ENCODE measurements at places on chromosomes 4 and X.

- DNase-seq, result no peak
Observed at GRCh38 chr4:25799522-25799921, 63.3 kb downstream of the SEL1L3 start.

GRCh38 chrX:40462795-40463194 lies 118.0 kb upstream of the ATP6AP2 start:
- no peak for DNase-seq

GRCh38 chr4:16155528-16156169 lies 70.6 kb downstream of the TAPT1 start:
- DNase-seq, result no peak

DNA sequence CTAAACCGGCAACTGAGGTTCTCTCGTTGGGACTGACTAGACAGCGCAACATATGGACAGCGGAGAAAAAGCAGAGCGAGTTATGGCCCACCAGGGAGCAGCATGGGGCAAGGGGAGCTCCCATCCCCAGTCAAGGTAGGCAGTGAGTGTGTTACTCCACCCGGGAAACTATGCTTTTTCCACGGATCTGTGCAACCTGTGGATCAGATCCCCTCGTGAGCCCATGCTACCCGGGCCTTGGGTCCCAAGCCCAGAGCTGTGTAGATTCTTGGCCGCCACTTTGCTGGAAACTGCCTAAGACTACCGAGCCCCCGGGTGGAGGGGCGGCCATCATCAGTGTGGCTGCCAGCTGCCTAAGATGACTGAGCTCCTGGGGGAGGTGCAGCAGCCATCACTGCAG lies 140.9 kb downstream of the PAPSS1 start:
- DNase-seq, result no peak

DNA sequence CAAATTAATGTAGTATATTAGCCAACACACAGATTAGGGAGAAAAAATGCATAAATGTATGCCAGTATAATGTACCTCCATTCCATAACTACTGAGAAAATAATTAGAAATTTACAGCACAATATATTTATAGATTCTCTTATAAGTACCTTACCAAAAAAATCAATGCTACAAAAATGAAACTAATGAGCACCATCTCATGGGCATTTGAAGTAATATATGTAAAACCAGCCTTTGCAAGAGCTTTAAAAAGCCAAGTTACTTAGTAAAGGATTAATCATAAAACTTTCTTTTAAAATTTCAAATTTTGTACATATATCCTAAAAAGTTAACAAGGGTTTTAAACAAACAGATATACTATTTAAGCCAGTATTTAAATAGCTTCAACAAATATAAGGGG lies 43.2 kb downstream of the LRBA start:
- no peak for DNase-seq

DNA sequence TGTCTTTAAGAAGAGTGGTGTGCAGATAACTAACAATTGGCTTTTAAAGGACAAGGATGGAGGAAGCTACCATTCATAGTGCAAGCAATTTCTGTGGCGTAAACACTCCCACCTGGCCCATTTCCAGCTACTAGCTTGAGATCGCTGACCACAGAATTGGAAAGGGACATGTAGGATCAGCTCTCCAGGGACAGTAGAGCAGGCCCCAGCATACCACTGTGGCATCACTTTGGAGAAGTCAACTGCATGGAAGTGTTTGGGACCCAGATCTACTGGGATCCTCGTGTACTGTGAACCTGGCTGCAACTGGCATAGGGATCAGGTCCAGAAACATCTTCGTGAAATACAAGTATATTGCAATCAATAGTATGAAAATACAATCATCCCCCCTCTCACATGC lies 515.0 kb downstream of the INPP4B start:
- DNase-seq, result no peak

DNA sequence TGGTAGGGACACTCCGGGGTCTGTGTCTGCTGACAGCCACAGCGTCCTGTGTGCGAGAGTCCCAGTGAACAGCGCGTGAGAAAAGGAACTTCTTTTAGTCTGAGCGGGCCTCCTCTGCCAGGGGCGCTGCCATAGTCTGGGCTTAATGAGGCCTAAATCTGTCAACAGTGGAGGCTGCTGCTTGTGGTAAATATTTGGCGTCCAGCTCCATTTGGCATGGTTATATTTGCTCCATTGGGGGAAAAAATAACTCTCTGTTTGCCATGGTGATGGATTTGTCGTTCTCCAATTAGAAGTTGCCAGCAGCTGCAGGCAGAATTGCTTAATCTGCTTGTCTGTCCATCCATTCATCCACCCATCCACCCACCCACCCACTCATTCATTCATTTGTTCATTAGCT lies 71.4 kb upstream of the PSAPL1 start:
- DNase-seq, result no peak

- no peak for DNase-seq
Observed at GRCh38 chrX:39067866-39068265, 266.6 kb downstream of the MID1IP1 start.

GRCh38 chr4:168587411-168588125 lies 90.7 kb downstream of the PALLD start:
- no peak for DNase-seq

DNA sequence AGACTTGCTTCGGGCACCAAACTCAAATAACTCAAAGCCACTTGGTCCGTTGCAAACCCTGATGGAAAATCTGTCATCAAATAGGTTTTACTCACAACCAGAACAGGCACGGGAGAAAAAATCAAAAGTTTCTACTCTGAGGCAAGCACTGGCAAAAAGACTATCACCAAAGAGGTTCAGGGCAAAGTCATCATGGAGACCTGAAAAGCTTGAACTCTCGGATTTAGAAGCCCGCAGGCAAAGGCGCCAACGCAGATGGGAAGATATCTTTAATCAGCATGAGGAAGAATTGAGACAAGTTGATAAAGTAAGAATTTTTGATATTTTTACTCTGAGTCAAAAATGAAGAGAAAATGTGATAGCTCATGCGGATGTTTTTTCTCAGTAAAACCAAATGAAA lies 87.2 kb downstream of the NRK start:
- DNase-seq, result no peak

GRCh38 chr4:40299811-40300292 lies 35.3 kb upstream of the CHRNA9 start:
- no peak for DNase-seq

GRCh38 chrX:22389556-22390179 lies 117.0 kb downstream of the CBLL2 start:
- no peak for DNase-seq

GRCh38 chr4:99586322-99586721 lies 11.7 kb downstream of the MTTP start:
- DNase-seq, result no peak

- DNase-seq, result no peak
Observed at GRCh38 chrX:74492720-74493201, 71.5 kb downstream of the SLC16A2 start.

DNA sequence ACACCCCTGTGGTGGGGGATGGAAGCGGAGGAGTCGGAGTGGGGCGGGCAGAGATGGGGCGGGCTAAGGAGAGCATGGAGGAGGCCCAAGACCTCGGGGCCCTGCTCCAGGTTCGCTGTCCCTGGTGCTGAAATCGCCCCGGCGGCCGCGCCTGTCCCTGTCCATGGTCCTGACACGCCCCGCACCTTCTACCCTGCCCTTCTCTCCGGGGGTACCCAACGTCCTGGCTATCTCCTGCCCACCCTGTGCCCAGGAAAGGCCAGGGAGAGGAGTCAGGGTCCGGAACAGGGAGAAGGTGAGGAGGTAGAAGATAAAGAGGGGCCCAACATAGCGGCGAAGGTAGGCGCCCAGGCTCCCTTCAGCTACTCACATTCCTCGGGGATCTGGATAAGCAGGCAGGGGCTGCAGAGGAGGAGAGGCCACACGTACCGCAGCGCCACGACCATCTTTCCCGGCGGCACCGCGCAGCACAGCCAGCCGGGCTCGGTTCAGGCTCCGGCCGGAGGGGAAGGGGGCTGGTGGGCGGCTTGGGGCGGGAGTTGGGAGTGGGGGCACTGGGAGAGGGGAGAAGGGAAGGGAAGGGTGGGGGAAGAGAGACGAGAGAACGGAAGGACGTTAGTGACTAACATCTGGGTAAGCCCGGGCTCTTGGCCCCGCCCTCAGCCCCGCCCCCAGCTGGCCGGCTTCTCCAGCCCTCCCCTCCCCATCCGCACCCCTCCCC lies 10.4 kb downstream of the L1CAM start:
- DNase-seq, result no peak

GRCh38 chrX:2395261-2395992 lies 105.3 kb downstream of the DHRSX start:
- DNase-seq, result no peak

- no peak for DNase-seq
Observed at GRCh38 chrX:93875621-93876282, 201.7 kb downstream of the FAM133A start.

GRCh38 chrX:119853444-119853843 lies 681 bp upstream of the UPF3B start:
- no peak for DNase-seq

DNA sequence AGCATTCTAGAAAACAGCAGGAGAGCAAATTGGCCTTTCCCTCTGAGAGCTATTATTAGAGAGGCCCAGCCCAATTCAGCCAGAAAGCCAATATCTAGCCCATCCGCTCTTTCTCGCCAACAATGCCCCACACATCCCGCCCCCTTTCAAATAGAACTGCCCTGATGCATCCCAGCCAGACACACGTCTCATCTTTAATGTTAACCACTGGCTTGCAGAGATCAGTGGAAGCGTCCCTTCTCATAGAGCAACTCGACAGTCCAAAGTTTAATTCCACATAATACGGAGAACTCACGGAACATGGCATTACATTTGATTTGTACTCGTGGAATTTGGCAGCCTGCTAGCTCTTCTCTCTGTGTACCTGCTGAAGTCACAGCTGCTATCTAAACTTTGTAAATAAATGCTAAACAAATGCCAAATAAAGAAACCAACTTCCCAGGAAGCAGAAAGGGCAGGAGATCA lies 304.4 kb downstream of the DHX15 start:
- no peak for DNase-seq

- DNase-seq, result no peak
Observed at GRCh38 chr4:48127231-48127630, 6.8 kb downstream of the TXK start.

DNA sequence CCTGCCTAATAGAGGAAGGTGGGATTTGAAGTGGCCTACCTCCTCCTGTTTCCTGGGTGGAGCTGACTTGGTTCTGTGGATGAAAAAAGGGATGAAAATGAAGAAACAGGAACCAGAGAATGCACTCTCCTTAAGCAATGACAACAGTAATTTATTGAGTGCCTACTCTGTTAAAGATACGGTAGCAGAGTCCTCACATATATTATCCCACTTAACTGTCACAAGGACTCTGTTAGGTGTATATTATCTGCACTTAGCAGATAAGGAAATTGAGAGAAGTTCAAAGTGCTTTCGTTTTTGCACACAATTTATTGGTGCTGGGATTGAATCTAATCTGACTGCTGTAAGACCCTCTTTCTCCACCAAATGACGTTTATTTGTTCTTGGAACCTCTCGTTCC lies 301.2 kb downstream of the PACRGL start:
- DNase-seq, result no peak

DNA sequence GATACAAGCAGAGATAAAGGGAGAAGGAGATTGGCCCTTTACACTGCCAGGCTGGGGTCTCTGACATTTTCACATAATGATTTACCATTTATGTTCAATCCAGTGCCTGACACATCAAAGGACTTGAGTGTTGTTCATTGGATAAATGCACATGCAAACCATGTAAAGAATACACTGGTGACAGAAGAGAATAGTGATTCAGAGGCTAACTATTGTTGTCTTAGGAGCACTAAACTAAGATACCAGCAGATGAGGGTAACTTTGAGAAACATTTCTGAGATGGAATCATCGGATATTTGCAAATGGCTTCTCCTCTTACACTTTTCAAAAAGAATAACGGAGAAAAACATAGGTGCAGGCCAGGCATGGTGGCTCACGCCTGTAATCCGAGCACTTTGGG lies 67.3 kb upstream of the HHIP start:
- no peak for DNase-seq

- no peak for DNase-seq
Observed at GRCh38 chrX:107603429-107604159, 24.7 kb upstream of the PRPS1 start.

DNA sequence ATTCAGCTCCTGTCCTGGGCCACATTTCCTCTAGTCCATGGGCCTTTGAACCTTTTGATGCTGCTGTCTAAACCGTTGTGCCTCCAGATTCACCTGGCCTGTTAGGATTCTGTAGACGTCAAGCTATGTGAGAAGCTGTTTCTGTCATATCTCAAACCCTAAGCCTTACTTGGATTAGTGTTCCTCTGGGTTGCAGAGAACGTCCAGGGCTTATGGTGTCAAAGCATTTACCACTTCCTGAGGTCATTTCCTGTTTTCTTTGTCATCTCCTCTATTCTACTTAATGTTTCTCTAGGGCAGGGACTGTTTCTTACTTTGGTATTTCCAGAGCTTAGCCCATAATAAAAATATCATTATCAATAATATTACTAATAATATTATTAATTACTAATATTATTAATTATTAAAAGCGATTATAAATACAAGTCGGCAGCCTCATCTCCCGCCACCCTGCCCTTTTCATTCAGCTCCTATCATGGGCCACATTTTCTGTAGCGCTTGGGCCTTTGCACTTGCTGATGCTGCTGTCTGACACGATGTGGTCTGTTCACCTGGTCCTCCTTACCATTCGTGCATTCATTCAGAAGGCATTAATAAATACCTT lies 19.1 kb downstream of the PRIMPOL start:
- no peak for DNase-seq

- DNase-seq, result no peak
Observed at GRCh38 chr4:4721636-4722035, 137.8 kb upstream of the MSX1 start.

- no peak for DNase-seq
Observed at GRCh38 chr4:101158134-101158482, 189.2 kb downstream of the PPP3CA start.

DNA sequence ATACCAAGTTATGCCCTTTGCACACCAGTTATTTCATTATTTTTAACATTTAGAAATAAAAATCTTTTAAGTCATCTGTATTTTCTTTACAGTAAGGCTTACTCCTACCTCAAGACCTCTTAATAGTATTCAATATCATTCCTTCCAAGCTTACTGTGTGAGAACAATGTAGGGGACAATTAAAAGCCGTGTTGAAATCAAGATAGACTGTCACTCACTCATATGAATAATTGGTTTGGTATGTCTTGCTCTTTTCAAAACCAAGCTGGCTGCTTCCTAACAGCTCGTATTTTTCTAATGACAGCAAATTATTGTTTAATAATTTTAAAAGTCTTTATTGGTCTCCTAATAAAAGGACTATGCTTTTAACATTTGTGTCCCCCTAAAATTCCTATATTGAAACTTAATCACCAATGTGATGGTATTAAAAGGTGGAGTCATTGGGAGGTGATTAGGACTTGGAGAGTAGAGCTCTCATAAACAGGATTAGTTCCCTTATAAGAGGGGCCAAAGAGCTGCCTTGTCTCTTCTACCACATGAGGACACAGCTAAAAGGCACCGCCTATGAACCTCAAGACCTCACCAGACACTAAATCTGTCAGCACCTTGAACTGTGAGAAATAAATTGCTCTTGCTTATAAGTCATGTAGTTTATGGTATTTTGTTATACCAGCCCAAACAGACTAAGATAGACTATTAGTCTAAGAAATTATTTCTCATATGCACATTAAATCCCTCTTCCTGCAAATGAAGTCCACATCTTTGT lies 4.1 kb downstream of the ABCB7 start:
- no peak for DNase-seq

GRCh38 chr4:40617872-40618271 lies 11.8 kb downstream of the RBM47 start:
- DNase-seq, result no peak

GRCh38 chr4:148253768-148254167 lies 188.4 kb downstream of the NR3C2 start:
- no peak for DNase-seq

Measured in urinary bladder (tissue), 4 donors.